ENCODE measurements at places on chromosomes 2 and 18. TPM values are rescaled to one million over a fixed set of nuclear protein-coding genes. Genes with fewer than 3 reads are reported as not detected.

NPAS2 gene
- total RNA-seq: 53.4 TPM

STK11IP gene
- total RNA-seq: 12.1 TPM

CD207 gene
- not detected for total RNA-seq

OTOS gene
- not detected for total RNA-seq

SIX3 gene
- total RNA-seq: not detected

MPP4 gene
- 0.35 TPM for total RNA-seq

ALS2 gene
- total RNA-seq: 34.3 TPM

HOXD12 gene
- total RNA-seq: not detected

EVA1A gene
- not detected for total RNA-seq

TMEM182 gene
- total RNA-seq: 206 TPM

SAG gene
- not detected for total RNA-seq

TMEM198 gene
- total RNA-seq: 3.0 TPM

COLEC12 gene
- 6.6 TPM for total RNA-seq

Measured in right cardiac atrium (tissue), 5 donors.